ENCODE measurements at places on chromosomes 2 and 18.

GRCh38 chr2:36397728-36398413 lies 42.3 kb downstream of the CRIM1 start:
- DNase-seq: no peak

DNA sequence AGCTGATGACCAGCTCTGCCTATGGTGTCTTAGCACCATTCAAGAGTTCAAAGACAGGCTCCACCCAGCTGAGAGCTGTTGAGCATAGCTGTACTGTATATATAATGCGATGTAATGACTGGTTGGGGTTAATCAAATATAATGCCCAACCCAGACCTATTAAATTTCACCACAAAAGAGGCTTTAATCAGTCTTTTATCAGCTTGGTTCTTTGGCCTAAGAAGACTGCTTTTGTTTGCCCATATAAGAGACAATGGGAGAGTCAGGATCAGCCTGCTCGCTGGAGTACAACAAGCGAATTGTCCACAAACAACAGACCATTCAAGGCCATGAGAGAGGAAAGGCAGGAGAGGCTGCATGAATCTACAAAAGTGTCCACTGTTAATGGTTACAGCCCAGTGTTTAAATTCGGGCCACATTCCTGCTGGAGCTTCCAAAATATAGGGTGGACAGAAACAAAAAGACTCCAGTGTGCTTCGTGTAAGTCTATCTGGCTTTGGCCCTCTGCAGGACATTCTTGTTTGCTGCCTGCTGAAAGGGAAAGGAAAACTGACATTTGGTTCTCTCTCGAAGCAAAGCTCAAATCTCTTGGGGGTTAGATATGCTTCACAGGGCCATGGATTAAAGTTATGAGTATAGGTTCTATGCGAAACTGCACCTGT lies 299.0 kb upstream of the FBXO11 start:
- no peak for DNase-seq

DNA sequence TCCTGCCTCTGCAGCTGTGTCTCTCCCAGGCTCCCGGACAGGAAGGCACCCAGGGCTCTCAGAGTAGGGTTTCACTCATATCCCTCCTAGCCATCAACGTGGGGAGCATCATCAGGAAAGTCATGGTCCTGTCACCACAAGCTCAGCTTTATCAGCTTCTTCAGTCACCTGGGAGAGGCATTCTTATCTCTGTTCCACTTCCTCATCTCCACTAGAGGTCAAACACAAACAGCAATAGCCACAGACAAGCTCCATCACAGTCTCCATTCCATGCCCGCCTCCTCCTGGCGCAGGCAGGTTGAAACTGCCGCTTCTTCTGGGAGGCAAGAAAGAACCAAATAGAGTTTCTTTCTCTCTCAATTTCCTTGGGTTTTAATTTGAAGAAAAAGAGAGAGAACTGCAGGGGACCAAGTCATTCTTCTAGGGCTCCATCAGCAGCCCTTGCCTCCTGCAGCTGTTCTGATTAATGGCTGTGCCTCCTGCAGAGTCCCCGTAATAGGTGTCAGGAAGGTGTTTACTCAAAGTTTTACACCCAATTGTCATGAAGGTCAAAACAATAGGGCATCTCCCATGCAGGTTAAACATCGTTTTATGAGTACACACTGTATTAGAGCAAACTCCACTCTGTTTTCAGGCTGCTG lies 377.9 kb downstream of the TMEM182 start:
- no peak for DNase-seq

GRCh38 chr2:207133458-207133819 lies 32.3 kb downstream of the KLF7 start:
- DNase-seq: no peak

DNA sequence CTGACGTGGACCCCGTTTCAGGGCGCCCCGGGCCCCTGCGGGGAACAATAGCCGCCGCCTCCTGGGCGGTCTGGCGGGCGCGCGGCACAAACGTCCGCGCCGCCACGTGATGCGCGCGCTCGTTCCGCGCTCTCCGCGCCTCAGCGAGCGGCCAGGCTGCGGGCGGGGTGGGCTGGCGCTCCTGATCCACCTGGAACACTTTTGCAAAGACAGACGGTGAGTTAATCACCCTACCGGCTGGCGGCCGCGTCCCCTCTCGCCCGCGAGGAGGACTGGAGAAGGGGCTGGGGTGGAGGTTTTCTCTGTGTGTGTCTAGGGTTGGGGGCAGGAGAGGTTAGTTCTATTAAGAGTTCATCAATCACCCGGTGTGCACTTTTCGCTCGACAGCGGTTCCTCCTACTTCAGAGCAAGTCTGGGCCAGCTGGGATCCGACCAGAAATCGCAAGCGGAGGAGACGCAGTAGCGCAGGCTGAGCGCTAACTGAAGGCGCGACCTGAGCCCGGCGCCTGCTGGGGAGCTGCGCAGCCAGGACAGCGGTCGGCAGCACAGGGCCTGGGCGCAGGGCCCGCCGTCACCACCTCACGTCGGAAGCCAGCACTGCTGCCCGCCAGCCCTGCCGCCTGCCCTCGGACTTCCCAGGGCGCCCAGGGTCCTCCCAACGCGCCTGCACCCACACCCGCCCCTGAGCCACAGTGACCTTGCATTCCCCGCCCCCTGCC lies 10.3 kb upstream of the HOXD1 start:
- DNase-seq: no peak

GRCh38 chr2:235920216-235920865 lies 247.8 kb downstream of the GBX2 start:
- no peak for DNase-seq

DNA sequence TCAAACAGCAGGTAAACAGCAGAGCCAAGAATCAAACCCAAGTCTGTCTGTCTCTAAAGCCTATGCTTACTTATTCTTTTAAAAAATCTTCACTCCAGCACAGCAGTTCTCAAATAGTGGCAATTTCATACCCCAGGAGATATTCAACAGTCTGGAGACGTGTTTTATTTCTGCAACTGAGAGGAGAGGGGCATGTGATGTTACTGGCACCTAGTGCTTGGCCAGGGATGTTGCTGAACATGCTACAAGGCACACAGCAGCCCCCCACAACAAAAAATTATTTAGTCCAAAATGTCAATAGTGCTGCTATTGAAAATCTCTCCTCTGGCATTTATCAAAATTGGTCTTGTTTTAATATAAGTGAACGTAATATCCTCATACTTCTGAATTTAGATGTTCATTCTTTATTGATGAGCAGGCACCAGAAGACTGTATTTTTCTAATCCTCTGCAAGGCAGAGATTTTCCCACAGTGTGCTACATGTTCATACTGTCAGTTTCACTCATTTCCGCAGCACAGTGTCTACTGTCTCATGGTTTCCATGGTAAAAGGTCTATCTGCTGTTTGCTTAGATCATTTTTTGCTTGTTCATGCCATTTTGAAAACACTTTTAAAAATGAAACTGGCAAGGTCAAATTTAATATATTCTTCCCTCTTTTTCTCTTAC lies 90.5 kb downstream of the LRATD1 start:
- no peak for DNase-seq

- DNase-seq: no peak
These were observed 151.2 kb downstream of the UBE2E3 start for GRCh38 chr2:181131584-181131983.

- DNase-seq: no peak
These were observed 21.4 kb downstream of the HJURP start for GRCh38 chr2:233832869-233833311.

- no peak for DNase-seq
These were observed 155.0 kb upstream of the SLC8A1 start for GRCh38 chr2:40606862-40607261.

DNA sequence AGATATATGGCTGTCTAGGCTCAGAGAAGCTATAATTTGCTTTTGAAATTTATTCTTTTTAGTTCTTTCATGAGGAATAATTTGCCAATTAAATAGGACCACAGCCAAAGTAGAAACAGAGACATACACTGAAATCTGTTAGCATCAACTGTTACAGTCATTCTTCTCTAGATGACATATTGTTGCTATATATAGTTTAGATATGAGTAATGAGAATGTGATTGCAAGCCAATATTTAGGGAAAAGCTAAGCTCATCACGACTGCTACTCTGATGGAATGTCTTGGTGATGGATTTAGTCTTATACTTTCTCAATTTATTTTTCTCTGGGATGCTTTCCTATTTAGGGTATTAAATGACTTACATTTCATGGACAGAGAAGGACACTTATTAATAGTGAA lies 259.1 kb downstream of the LNPK start:
- no peak for DNase-seq

- no peak for DNase-seq
These were observed 24.3 kb downstream of the OSBPL1A start for GRCh38 chr18:24373328-24373727.

DNA sequence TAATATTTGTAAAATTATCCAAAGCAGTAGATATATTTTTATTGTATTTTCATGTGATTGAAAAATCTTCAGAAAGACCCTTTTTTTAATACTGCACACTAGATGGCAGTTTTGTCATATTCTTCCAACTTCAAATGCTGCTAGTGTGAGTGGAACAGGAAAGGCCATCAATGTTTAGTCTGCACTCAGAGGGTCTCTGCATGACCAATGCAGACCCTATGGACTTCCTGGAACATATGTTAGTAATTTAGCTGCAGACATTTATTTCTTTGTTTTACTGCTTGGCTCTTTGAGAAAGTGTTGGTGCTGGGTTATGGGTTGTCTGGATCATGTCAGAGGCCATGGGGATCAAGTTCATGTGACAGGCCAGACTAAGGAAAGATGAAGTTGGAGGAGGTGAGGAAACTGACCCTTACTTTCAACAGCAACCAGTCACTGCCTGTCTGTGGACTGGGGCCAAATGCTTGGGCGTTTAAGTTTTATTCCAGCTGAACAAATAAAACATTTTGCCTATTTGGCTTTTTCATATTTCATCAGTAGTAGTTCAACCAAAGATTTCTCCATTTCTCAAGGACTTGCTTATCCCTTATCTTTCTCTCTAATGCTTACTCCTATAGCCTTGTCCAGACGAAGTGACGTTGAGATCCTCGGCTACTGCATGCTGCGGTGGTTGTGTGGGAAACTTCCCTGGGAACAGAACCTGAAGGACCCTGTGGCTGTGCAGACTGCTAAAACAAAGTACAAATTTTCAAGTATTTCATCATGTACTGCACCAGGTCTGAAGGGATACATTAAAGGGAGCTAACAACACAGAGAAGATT lies 84.8 kb downstream of the VRK2 start:
- DNase-seq: no peak

DNA sequence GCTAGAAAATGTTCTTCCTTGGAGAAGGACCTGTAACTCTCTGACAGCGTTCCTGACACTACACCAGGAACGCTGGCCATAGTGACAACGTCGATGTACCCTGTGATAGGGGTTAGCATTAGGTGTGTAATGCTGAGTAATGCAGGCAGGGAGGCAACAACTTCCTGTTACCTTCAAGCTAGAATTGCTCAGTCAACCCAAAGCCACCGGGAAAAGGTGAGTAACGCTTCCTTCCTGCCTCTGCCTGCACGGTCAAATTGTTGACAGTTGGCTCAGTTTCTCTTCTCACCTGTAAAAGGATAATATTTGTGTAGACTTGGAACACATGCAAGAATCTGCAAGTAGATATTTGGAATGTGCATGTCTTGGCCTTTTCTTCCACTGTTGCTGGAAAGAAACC lies 12.7 kb downstream of the FAM110C start:
- DNase-seq: no peak

- no peak for DNase-seq
These were observed 498.4 kb downstream of the STK39 start for GRCh38 chr2:167749016-167749415.

GRCh38 chr2:120958623-120959366 lies 223.1 kb downstream of the GLI2 start:
- DNase-seq: no peak
